Cardiac muscle cell (in vitro differentiated cells and primary cell): ENCODE measurements at places on chromosomes 1 and 21. TPM values are rescaled to one million over a fixed set of nuclear protein-coding genes. Genes with fewer than 3 reads are reported as not detected.

- DNase-seq: no peak
Observed at GRCh38 chr21:32794644-32795079, 23.1 kb upstream of the PAXBP1 start.

GRCh38 chr1:7407980-7408770 is 362.9 kb upstream of the VAMP3 start:
- DNase-seq: no peak

GRCh38 chr1:41617336-41617735 is 132.9 kb upstream of the EDN2 start:
- DNase-seq: no peak

DNA sequence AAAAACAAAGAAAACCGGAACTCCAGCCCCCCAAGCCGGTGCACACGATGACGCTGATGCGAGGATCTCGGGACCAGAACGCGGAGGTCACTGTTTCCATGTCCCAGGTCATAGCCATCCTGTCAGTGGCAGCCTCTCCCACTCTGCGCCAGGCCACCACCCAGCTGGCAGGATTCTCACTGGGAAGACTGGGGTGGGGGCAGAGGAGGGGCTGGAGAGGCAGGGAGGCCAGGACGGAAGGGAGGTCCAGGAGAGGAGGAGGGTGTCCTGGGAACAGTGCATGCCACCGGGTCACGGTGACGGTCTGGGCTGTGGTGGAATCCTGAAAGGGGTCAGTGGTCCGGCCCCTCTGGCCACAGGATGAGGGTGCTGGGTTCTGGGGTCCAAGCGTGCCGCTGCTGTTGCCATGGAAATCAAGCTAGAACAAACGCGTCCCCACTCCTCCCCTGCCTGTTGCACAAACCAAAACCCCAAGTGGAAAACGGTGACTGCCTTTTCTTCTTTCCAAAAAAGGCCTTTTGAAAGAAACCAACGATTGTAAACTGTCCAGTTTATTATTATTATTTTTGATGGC is 26.1 kb downstream of the MRPL37 start:
- DNase-seq: no peak

DNA sequence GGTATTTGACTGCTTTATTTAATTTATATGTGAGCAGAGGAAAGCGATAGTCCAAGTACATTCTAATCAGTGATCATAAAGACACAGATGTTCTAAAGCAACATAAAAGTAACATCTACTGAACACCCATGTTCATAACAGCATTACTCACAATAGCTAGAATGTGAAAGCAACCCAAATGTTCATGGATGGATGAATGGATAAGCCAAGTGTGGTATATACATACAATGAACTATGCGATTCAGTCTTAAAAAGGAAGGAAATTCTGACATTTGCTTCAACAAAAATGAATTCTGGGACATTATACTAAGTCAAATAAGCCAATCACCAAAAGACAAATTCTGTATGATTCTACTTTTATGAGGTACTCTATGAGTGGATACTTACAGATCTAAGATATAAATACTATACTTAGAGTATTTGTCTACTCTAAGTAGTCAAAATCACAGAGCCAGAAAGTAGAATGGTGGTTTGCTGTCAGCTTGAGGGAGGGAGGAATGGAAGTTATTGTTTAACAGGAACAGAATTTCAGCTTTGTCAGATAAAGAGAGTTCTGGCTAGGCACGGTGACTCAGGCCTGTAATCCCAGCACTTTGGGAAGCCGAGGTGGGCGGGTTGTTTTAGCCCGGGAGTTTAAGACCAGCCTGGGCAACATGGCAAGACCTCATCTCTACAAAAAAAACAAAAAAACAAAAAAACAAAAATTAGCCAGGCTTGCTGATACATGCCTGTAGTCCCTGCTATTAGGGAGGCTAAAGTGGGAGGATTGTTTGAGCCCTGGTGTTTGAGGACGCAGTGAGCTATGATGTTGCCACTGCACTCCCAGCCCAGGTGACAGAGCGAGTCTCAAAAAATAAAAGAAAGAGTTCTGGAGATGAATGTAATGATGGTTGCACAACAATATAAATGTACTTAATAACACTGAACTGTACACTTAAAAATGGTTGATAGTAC is 79.7 kb upstream of the ARHGAP29 start:
- DNase-seq: peak; percentile 73

DNA sequence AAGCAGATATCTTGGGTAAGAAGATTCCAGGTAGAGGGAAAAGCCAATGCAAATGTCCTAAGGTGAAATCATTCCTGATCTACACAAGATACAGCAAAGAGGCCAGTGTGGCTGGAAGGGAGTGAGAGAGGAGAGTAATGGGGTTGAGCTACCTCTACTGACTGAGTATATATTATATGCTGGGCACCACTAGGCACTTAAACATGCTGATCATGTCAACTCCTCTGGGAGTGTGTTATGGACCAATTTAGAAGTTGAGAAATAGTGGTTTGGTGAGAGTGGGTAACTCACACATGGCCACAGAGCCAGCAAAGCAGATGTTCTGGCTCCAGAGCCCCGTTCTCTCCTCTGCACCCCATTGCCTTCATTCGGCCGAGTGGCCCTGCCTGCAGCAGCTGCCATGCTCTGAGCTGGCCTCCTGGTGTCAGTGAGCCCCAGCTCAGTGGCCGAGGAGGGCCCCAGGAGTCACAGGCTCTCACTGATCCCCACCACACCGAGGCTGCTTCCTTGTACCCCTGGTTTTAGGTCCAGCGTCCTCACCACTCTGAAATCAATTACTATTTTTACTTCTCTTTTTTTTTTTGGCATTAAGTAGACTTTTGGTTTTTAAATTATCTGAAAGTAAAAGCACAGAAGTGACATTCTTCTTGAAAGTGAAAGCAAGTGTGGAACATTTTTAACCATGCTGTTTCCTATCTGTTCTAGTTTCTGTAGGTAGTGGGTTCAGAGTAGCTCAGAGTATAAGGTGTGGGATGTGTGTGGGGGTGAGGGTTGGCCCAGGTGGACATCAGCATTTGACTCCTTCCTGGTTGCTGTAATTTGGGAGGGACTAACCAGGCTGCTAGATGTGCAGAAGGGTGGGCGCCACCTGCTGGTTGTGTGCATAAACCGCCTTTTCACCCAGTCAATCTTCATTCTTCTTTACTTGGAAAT is 45.8 kb upstream of the CRNN start:
- peak; percentile 85 for DNase-seq

DNA sequence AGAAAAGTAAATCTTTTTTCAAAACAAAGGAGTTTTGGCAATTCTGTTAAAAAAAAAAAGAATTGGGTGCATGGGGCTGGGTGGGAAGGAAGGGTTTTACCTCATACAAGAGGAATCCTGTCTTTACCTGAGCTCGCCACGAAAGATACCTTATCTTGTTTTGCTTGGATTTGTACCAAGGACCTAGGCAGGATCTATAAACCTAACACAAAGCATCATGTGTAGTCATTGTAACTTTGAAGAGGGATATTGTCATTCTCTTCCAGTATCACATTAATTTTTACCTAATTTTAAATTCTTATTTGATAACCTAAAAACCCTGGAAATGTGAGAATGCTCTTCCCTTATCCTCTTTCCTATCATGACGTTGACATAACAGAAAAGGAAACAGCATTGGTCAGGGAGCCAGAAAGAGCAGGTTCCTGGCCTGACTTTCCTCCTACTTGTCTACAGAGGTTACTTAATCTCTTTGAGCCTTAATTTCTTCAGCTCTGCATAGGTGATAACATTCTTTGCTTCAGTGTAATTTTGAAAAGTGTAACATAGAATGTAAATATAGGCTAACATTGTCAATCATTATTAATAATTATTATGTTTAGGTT is 4.0 kb upstream of the LAMC1 start:
- no peak for DNase-seq

DNA sequence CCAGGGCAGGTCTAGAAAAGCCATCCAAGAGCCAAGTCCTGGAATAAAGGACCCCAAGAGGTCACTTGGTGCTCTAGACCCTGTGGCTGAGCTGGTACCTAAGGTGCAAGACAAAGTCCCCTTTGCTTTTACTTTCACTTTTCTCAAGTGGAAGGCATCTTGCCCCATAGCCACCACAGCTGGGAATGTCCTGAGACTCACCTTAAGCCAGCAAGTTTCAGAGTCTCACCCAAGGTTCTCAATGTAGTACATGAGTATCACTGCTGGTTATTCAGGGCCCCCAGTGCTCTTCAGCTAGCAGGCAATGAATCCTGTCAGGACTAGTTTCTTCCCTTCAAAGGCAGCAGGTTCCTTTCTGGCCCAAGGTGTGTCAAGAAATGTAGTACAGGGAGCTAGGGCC is 67.5 kb downstream of the UROD start:
- no peak for DNase-seq

DNA sequence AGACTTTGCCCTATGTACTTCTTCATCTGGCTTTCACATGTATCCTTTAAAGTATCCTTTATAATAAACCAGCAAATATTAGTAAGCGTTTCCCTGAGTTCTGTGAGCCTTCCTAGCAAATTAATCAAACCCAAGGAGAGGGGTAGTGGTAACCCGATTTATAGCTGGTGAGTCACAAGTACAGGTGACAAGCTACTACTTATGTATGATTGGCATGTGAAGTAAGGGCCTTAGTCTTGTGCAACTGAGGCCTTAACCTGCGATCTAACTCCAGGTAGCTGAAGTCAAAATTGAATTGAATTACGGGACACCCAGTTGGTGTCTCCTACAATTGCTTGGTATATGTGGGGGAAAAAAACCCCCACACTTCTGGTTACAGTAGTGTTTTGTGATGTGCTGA is 26.0 kb downstream of the SLC16A1 start:
- DNase-seq: no peak

DNA sequence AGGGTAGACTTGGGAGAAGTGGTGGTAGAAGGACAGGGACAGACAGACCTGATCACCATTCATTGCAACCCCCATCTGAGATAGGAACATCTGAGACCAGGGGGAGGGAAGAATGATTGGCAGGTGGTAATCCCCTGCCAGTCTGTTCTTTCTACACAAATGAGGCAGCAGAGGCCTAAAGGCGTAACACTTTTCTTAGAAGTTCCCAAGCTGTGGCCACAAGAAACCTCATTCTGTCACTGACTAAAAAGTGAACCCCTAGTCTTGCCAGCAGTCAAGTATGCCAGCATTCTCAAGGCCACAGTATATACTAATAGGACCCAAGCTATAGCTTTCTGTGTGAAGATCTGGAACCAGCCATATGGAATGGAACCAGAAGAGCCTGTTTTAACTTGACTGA is 638.0 kb downstream of the KCNT2 start:
- DNase-seq: no peak

GRCh38 chr1:48765335-48765734 is 11.4 kb downstream of the BEND5 start:
- no peak for DNase-seq

GRCh38 chr1:59570524-59570923 is 244.2 kb upstream of the HOOK1 start:
- no peak for DNase-seq

DNA sequence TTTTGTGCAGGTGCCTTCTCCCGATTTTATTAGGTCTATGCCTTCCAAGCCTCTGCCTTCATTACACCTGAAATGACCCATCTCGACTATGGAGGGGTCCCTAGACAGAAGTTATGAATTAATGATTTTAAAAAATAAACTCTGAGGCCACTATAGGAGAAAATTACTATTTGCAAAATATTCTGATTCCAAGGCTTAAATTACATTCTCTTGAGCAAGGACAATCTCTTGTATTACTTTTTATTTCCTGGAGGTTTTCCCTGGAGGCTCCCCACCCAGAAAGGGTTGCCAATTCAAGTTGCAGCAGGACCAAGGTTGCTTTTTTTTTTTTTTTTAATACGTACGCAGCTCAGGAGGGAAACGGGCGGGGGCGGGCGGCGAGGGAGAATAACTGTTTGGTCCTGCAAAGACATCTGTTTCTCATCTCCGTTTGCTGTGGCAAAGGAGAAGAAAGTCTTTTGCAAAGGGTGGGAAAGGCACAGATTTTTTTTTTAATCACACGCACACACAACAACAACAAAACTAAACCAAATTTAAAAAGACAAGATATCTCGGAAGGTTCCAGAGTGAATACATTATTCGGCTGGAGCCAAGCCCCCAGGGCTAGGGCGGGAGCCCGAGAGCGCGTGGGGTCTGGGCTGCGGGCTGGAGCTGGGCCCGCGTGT is 618 bp upstream of the SERTAD4 start:
- DNase-seq: peak; percentile 73

DNA sequence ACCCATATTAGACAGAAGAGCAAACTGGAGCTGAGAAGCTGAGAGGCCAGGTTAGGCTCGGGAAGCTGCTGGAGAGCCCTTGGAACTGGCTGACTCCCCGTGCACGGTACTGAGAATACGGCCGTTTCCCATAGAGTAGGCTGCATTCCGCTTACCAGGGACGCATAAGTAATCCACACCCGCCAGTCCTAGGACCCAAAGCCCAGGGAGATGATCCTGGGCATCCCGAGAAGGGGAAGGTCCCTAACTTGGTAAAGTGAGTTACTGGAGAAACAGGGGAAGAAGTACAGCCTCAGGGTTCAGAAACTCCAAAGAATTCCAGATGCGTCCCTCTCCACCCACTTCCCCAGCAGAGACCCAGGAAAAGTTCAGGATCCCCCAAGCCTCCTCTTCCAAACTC is 1.3 kb downstream of the LRRC38 start:
- DNase-seq: peak; percentile 5

- DNase-seq: no peak
Observed at GRCh38 chr21:19026911-19027310, 623.3 kb upstream of the TMPRSS15 start.

- no peak for DNase-seq
Observed at GRCh38 chr1:17215545-17215890, 10.6 kb downstream of the PADI1 start.

SLC45A3 gene
- 4.9 and 10.4 TPM in 2 replicates for total RNA-seq

IPO9 gene
- total RNA-seq: 34.7 and 36.9 TPM in 2 replicates

RGS5 gene
- total RNA-seq: 245 and 361 TPM in 2 replicates

RPF1 gene
- 51.6 and 65.4 TPM in 2 replicates for total RNA-seq
